ENCODE measurements at places on chromosomes 7 and 10.
A peak's percentile ranks its signal among the peaks of the same experiment; 100 is the strongest.

GRCh38 chr10:116121640-116122525, 151.1 kb downstream of the GFRA1 start:
- no peak for DNase-seq

GRCh38 chr7:143368387-143368786, 5.9 kb upstream of the FAM131B start:
- no peak for DNase-seq

DNA sequence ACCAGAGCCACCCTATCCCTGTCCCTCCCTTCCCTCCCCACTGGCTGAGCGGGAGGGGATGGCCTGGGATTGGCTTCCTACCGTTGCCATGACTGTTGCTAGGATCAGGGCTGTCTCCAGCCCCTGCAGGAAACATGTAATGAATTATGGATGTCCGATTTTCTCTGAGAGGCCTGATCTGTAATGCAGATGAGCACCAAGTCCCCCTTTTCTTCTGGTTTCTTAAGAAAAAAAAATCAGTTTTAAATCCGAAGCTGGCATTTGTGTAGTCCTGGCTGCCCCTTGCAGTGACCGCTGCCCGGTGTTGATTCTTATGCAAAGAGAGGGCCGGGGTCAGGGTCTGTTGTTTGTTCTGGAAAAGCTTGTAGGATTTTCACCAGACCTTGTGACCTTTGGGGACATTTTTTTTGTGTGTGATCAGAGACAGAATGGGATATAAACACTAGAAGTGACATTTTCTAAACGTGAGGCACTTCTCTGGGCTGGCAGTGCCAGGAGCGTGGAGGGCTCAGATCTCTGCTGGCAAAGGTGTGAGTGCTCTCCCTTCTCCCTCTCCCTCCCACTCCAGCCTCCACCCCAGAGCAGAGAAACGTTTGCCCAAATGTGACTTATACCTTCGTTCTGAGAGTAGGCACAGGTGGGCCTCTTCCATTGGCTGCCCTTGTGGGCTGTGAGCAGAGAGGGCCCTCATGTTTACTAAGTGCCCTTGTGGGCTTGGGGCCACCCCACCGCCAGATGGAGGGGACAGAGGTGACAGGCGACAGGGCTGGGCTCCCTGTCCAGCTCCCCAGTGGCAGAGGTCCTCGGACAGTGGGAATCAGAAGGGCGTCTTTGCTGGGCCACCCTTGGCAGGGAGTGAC, 127.5 kb downstream of the DNAJB6 start:
- no peak for DNase-seq

- DNase-seq, result no peak
Measured at GRCh38 chr10:79445977-79446757, 743 bp upstream of the ZCCHC24 start.

- DNase-seq, result no peak
Measured at GRCh38 chr10:3132036-3133025, 40.3 kb downstream of the PITRM1 start.

DNA sequence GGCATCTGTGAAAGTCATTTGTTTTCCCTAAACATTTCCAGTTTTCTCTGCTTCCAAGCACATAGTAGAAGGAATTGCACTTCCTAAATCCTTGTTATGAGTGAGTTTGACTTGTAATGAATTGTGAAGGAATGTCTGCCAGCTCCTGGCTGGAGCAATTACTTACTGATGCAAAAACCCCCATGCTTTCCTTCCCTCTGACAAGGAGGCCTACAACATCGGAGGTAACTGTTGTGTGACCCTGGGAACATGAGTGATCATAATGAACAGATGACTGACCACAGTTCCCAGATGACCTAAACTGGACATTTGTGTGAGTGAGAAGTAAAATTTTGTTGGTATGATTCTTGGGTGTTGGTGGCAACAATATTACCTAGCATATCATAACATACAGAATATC, 21.4 kb upstream of the CPVL start:
- no peak for DNase-seq

GRCh38 chr10:104233817-104234216, 1.7 kb upstream of the CFAP43 start:
- DNase-seq, result no peak

DNA sequence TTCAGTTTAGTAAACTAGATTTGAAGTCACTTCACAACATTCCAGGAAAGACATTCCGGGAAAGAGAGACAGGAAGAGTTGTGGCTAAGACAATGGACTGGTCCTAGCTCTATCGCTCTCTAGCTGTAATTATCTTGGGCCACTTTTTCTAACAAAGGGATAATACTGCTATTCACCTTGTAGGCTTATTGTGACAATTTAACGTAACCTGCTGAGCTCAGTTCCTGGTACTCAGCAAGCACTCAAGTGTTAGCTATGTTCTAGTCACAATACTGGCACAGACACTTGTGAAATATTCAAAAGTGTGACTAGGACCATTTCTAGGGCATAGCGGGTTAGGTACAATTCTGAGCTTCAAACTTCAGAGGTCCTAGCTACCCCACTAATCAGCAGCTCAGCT, 12.0 kb upstream of the NRCAM start:
- DNase-seq, result no peak

DNA sequence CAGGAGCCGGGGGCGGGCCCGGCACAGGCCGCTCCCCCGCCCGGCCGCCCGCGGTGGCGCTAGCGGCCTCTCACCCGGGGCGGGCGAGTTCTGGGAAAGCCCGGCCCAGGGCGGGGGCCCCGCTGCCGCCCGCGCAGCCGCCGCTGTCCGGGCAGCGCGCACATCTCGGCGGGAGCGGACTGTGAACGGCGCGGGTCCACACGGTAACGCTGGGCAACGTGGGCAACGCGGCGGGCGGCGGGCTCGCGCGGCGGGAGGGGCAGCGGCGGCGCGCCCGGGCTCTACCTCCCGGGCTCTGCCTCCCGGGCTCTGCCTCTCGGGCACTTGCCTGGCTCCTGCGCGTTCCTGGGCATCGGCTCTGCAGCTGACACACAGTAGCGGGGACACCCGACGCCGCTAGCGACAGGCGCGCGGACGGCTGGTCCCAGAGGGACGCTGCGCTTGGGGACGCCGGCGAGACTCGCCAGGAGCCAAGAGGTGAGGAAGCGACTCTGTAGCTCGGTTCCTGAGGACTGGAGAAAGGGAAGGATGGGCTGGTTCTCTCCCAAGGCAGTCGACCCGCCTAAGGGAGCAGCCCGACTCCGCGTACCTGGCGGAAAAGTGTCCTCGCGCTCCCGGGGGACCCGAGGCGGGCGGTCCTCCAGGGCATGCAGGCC, at the start of gene PLCE1:
PLCE1 (plus strand) TSS at position 150 of the 656 bp plus-strand sequence. CDS start 37,116 bp downstream, outside the sequence.
- DNase-seq, result no peak

DNA sequence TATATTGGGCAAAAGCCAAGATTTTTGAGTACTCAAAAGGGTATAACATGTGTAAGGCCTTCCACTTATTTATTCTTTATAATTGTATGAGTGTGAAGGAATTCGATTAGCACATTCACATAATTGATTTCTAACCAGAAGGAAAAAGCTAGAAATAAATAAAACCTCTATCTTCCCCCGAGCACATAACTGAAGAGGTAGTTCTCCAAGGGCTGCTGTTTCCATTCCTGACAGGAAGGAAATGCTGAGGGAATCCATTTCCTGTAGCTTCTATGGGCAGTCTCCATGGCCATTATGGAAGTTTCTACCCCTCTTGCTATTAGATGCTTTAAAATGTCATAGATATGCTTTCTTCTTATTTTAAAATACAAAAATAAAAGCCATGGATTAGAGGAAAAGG, 70.5 kb upstream of the ABCB5 start:
- no peak for DNase-seq

GRCh38 chr10:118840071-118840775, 85.5 kb upstream of the CACUL1 start:
- DNase-seq, result peak; percentile 32

DNA sequence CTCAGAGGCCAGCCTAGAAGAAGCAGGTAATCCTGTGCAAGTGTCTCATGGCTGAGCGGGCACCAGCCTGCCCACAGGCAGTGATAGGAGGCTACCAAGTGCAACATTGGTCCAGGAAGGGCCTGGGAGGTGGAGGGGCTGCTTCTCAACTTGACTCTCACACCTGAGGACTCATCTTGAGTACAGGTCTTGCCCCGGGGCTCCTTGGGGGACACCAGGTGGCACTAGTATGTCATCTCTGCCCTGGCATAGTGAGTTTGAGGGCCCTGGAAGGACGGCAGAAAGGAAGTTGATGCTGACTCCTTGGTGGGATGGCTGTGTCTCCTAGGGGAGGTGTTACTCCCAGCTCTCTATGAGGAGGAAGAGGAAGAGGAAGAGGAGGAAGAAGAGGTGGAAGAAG, 2.3 kb downstream of the CCDC136 start:
- DNase-seq, result no peak

GRCh38 chr10:78964952-78965633, 103.7 kb upstream of the ZMIZ1 start:
- DNase-seq, result no peak

GRCh38 chr7:110061387-110061786, 1029.5 kb upstream of the LRRN3 start:
- no peak for DNase-seq

- no peak for DNase-seq
Measured at GRCh38 chr10:35463105-35463867, 127.0 kb downstream of the CCNY start.

GRCh38 chr10:16987976-16988610, 141.5 kb downstream of the CUBN start:
- no peak for DNase-seq

DNA sequence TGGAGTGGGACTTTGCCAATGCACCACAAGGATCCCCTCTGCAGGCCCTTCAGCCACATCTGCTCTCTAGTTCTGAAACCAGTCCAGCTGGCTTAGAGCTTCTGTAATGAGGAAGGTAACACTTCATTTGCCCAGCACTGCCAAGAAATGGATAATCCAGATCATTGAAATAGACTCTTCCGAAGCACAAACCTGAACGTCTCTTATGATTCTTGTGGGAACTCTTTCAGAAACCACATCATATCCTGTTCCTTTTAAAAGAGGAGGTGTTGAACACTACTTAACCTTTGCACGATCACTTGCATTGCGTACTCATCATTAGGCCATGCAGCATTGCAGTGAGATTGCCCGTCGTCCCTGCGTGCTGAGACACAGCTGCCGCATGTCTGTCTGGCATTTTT, 25.8 kb upstream of the PLPP4 start:
- no peak for DNase-seq

DNA sequence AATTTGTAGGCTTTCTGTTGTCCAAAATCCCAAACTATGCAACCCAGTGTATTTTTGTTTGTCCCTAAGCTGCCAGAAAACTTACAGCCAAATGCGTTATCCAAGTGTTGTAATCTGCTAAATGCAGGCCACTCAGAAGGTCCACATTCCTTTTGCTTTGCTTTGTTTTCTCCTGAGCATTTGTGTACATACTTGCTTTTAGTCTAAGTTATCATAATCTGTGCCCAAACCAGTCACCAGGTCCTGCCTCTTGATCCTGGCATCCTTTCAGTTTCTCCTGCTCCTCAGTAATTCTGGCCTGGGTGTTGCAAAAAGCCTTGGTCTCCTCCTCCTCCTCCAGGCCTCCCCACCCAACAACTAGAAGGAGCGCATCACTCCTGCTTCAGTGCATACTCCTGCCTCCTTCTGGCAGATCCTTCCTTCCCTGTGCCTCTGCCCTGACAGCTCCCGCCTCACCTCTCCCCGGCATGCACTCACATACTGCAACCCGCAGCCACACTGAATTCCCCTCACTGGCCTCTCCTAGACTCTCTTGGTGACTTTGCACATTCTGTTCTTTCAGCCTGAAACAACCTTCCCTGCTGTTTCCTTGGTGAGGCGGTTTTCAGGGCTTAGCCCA, 2.3 kb downstream of the DENND2A start:
- no peak for DNase-seq

DNA sequence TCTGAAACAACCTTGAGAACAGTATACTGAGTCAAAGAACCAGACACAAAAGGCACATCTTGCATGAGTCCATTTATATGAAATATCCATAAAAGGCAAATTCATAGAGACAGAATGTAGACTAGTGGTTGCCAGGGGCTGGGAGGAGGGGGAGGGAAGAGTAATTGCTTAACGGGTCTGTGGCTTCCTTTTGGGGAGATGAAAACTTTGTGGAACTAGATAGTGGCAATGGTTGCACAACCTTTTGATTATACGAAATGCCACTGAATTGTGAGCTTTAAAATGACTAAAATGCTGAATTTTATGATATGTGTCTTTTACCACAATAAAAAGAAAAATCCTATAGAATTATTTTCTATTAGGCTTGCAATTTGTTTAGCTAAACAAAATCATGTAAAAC, 16.8 kb downstream of the ADRB1 start:
- no peak for DNase-seq

- no peak for DNase-seq
Measured at GRCh38 chr7:108132551-108133265, 2.5 kb upstream of the LAMB4 start.

DNA sequence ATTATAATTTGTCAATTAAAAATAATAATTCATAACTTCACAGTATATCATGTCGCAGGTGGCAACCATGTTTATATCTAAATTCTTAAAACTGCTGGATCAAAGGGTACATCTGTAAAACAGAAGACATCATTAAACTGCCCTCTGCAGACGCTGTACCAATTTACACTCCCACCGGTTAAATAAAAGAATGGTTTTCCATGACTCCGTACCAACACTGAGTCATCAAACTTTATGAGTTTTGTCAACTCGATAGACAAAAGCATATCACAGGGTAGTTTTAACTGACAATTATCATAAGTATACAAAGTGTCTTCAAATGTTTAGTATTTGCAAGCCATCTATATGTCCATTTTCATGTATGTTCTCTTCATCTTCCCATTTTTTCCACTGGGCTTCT, 5.7 kb upstream of the GSTK1 start:
- DNase-seq, result no peak

DNA sequence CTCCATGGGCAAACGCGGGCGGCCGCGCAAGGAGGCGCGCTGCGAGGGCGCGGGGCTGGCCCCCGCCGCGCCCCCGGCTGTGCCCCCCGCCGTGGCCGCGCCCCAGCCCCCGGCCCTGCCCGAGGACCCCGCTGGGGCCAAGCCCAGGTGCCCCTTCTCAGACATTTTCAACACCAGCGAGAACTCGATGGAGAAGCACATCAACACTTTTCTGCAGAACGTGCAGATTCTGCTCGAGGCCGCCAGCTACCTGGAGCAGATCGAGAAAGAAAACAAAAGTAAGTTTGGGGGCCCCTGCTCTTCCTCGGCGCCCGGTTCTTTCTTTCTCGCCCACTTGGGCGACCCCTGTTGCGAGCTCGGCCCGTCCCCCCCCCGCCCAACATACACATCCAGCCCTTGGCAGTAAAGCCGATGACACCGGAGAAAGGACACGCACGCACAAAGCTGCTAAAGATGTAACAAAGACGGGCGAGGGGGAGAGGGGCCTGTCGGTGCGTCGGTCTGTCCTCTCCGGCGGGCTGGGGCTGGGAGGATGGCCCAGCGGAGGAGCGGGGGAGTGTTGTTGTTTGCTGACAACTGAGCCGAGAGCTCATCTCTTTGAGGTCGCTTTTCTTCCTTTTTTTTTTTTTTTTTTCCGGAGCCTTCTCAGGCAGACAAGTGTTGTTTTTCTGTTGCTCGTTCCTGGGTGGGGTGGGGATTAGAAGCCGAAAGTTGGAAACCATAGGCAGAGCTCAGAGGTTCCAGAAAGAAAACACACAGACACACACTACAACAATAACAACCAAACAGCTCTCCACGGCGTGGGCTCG, 604 bp downstream of the MXI1 start:
- no peak for DNase-seq

Data from activated T-cell treated with anti-CD3 and anti-CD28 coated beads for 24 hours (primary cell).